ENCODE measurements at places on chromosomes 6 and 20.

DNA sequence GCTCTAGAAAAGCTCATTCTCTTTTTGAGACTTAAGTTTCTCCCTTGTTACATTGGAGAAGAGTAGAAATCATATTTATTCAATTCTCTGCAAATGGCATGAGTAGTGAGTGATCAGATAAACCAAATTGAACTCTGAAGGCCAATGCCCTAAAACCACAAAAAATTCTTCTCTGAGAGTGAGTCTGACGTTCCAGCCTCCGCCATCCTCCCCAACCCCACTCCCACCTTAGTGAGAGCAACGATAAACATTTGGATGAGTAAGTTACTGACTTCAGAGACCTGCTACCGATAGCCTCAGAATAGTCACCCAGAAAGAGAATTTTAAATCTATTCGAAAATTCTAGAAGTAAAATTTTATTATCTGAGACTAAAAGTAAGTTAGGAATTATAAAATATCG, 94.6 kb downstream of the TFAP2A start:
- DNase-seq: no peak

DNA sequence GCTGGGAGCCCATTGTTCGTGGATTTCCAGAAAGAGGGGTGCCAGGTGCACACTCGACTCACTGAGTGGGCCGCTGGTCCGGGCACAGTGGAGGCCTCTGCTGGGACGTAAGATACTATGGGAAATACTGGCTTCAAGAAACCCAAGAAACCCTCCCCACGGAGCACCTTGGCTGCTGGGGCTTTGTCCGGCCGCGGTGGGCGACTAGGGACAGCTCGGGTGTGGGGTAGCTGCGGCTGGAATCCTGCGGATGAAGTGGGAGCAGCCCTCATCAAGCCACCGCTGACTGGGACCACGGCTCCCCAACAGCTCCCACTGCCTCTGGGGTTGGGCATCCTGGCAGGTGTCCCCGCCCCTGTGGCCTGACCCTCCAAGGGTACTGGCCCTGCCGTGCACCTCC, 69.5 kb upstream of the GATA5 start:
- no peak for DNase-seq

- DNase-seq: no peak
These were observed 3.2 kb downstream of the BACH2 start for GRCh38 chr6:90293319-90293953.

GRCh38 chr20:52098186-52098585, 93.4 kb downstream of the ZFP64 start:
- no peak for DNase-seq

DNA sequence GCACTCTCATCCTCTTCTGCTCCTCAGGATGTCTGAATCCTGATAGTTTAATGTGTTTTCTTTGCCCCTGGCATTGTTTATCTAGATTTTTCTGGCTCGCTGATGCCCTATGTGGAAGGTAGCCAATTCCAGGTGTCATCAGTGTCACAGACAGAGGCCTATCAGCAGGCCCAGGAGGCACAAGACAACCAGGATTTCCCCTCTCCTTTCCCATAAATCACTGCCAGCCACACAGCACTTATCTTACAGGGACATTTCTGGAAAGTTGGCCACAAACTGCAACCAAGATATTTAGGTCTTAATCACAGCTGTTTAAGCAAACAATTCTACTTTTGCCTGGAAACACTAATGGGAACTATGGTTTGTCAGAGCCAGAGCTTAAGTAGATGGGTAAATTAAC, 28.1 kb downstream of the ADGRF5 start:
- no peak for DNase-seq

DNA sequence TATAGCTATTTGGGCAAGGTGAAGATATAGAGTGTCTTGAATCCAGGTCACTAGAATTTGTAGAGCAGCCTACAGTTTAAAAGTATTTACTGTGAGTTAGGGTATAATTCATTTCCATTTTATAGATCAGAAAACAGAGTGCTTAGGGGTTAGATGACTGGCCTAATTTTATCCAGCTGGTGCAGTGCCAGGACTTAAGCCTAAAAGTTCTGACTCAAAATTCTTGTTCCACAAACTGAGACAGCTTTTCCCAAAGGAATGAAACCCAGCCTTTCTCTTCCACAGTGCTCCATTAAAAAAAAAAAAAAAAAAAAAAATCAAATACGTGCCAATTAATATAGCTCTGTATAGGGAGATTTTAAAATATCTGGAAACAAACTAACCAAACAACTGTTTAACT, 441.0 kb upstream of the MARCKS start:
- DNase-seq: no peak

Data from SHP77 treated with DMSO at 0.1 percent for 48 hours (cell line).